ENCODE measurements at places on chromosomes 3 and 15.
A peak's percentile ranks its signal among the peaks of the same experiment; 100 is the strongest.

DNA sequence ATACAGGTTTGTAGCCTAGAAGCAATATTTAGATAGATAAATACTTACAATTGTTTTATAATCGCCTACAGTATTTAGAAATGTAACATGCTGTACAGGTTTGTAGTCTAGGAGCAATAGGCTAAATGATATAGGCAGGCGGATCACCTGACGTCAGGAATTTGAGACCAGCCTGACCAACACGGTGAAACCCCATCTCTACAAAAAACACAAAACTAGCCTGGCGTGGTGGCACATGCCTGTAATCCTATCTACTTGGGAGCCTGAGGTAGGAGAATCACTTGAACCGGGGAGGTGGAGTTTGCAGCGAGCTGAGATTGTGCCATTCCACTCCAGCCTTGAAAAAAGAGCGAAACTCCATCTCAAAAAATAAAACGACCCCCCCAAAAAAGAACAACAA is 375.2 kb upstream of the EPHA3 start:
- no peak for DNase-seq

GRCh38 chr15:79004336-79004735 is 59.5 kb upstream of the CTSH start:
- DNase-seq = peak; percentile 42

- no peak for DNase-seq
Measured at GRCh38 chr3:75938921-75939320, 153.6 kb upstream of the ZNF717 start.

- DNase-seq = no peak
Measured at GRCh38 chr3:50147447-50147846, 7.7 kb upstream of the SEMA3F start.

- no peak for DNase-seq
Measured at GRCh38 chr3:9715136-9715535, 11.5 kb downstream of the CPNE9 start.

DNA sequence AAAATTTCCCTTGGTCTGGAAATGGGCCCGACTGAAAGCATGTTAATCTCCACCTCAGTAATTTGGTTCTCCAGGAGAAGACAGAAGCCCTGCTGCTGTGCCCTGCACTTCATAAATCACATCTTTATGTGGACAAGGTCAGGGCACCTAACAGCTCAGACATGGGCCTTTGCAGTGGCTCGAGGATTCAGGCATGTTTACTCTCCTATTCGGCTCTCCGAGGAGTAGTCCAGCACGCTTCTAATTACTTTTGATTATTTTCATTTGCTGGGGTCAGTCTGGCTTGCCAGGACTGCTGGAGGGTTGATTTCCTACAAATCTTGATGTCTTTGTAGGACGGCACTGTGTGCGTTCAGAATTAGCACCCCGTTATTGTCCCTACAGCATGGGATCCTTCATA is 511.2 kb downstream of the MECOM start:
- no peak for DNase-seq

DNA sequence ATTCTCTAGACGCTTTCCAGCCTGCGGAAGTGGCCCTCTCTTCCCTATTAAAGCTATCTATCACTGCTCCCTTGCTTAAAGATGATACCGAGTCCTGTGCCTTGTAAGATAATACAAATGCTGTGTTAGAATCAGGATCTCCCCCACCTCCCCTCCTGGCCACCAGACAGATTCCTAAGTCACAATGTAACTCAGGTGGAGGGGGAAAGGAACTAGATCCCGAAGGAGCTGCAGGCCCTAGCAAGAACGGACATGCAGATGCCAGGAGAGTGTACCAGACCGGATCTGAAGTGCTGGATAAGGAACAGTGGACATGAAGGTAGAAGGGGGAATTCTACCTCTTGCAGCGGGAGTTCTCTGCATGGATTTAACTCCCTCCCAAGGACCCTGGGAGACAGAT is 230.7 kb upstream of the LYSMD4 start:
- DNase-seq = no peak

- no peak for DNase-seq
Measured at GRCh38 chr15:92812271-92812670, 87.9 kb upstream of the CHD2 start.

GRCh38 chr3:1275495-1275894 is 182.7 kb downstream of the CNTN6 start:
- no peak for DNase-seq

GRCh38 chr3:62049033-62049432 is 324.3 kb downstream of the FEZF2 start:
- DNase-seq = no peak

DNA sequence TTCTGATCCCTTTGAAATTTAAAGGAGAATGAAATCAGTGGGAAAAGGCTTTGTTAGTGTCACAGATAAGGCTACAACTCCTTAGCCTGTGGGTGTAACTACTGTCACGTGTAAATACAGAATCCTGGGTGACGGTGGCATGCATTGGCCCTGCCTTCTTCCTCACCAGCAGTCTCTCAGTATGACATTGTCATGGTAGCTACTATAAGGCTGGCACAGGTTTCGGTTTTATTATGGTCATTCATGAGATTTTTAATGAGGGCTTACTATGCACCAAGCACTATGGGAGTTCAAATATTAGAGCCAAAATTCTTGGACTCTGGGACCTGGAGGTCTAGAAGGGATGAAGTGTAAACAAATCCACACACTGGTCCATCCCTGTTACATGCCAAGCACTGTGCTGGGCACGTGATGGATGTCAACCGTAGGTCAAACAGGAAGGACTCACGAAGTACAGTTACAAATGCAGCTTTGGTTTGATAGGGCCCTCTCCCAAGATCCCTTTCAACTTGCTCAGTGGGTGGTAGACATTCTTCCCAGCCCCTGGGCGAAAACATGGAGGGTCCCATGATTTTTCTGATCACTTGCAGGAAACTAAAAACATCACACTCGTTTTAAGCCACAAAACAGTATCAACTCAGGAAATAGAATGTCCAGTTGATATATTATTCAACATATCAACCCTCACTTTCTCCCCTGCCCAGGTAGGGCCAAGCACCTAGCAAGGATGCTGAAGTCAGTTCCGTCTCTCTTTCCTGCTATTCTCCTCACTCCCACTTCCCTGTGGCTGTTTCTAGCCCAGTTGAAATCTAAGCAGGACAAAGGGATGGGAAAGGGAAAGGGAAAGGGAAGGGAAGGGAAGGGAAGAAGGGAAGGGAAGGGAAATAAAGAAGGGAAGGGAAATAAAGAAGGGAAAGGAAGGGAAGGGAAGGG is 25.3 kb downstream of the BFSP2 start:
- no peak for DNase-seq

GRCh38 chr3:147471741-147472140 is 62.6 kb downstream of the ZIC1 start:
- no peak for DNase-seq

GRCh38 chr3:126807795-126808194 is 103.8 kb downstream of the CHCHD6 start:
- no peak for DNase-seq

DNA sequence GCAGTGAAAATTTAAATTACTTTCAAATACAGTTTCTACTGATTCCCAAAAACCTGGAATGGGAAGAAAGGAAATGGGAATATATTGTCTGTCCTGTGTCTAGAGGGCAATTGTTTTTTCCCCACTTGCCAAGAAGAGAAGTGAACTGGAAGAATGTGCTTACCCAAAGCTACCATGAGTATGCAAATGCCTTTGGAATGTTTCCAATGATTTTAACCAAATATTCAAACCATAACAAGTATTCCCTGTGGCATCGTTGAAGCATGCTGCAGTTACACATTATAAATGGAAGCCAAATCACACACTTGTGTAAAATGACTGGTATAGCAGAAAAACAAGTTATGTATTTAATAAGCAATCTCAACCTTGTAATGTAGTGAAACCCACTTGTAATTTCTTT is 368.2 kb downstream of the GBE1 start:
- DNase-seq = no peak

- DNase-seq = no peak
Measured at GRCh38 chr3:20846066-20846465, 660.1 kb upstream of the SGO1 start.

GRCh38 chr3:14317057-14317553 is 85.3 kb upstream of the SLC6A6 start:
- no peak for DNase-seq

GRCh38 chr3:160210799-160211221 is 14.4 kb upstream of the C3orf80 start:
- no peak for DNase-seq

DNA sequence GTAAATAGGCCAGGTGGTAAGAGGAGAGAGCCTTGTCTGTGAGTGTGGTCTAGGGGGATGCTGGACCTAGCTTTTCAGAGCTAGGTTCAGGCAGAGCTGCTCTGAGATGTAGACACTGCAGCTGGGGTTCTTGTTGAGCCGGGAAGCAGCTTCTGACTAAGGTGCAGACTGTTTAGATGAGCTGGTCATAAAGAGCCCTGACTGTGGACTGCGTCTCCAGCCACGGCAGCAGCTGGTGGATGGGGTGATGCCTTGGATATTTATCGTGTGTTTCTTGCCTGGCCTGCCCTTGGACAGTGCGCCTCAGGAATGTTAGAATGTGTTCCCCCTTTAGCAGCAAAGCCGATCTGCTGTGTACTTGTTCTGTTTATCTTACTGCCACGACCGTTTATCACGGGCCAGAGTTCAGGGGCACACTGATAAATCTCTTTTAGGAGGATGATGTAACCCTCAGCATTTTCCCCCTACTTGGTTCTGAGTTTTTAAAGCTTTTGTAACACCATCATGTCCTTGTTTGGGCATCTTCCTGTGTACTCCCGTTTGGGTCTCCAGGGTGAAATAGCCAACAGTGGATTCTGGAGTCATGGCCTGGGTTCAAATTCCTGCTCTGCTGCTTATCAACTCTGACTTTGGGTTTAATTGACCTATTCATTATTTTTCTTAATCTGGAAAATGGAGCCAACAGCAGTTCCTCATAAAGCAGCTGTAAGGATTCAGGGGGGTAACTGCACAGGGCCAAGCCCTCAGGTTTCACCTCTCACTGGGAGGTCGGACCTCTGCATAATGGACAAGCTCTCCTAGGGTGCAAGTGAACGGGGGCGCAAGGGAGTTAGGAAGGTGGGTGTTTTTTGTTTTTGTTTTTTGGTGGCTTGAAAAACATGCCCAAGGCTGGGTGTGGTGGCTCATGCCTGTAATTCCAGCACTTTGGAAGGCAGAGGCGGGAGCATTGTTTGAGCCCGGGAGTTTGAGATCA is 51.4 kb downstream of the FLNB start:
- no peak for DNase-seq

GRCh38 chr3:88824666-88825564 is 282.5 kb upstream of the EPHA3 start:
- DNase-seq = no peak

DNA sequence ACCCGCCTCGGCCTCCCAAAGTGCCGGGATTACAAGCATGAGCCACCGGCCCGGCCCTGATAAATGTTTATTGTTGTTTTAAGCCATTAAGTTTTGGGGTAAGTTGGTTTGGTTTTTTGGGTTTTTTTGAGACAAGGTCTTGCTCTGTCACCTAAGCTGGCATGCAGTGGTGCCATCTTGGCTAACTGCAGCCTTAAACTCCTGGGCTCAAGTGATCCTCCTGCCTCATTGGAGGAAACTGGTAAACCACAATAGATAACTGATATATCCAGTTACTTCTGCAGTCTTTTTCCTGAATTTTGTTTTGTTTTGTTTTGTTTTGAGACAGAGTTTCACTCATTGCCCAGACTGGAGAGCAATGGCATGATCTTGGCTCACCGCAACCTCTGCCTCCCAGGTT is 4.2 kb downstream of the SLC25A20 start:
- DNase-seq = no peak

GRCh38 chr3:27368831-27369607 is at the start of gene NEK10:
NEK10 (minus strand) TSS chr3:27369383; CDS start chr3:27352882, 16,501 bp downstream.
- DNase-seq = peak; percentile 90

DNA sequence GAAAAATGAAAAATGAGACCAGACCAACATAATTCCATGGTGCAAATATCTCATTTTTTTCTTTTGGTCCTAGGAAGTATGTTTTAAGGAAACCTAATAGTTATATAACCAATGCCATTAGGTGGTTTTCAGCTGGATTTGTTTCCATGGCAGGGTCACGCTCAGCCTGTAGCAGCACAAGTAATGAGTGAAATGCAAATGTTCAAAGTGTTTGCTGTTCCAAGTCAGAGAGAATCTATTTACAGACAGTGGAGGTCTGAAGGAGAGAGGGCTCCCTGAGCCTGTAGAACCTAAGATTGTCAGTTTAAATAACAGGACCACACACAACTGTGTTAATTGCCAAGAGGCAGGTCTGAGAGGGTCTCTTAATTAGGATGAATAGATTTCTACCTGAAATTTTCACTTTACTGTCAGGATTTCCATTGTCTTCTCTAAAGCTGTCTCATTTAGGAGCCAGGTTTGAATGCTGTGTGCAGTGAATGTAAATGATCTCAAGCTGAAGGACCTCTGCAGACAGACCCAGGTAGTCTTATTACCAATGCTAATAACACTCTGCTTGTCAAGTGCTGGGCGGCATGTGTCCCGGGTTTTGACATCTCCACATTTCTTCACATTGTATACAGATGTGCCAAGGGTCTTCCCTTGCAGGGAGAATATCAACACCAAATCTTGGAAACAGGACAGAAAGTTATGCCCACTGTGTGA is 317.3 kb upstream of the NECTIN3 start:
- DNase-seq = no peak
